ENCODE measurements at places on chromosomes 6 and 20.

- DNase-seq = no peak
These were observed 171.6 kb upstream of the CITED2 start for GRCh38 chr6:139546106-139546472.

GRCh38 chr20:62760856-62761758 is 35.2 kb upstream of the MRGBP start:
- no peak for DNase-seq

- no peak for DNase-seq
These were observed 1.7 kb upstream of the CST4 start for GRCh38 chr20:23690581-23690980.

- peak; percentile 55 for DNase-seq
These were observed 611 bp downstream of the NFYA start for GRCh38 chr6:41073203-41073967.

GRCh38 chr20:46520976-46521579 is 7.7 kb upstream of the ZNF334 start:
- peak; percentile 9 for DNase-seq

- no peak for DNase-seq
These were observed 91.0 kb downstream of the KCNQ5 start for GRCh38 chr6:72712910-72713309.

DNA sequence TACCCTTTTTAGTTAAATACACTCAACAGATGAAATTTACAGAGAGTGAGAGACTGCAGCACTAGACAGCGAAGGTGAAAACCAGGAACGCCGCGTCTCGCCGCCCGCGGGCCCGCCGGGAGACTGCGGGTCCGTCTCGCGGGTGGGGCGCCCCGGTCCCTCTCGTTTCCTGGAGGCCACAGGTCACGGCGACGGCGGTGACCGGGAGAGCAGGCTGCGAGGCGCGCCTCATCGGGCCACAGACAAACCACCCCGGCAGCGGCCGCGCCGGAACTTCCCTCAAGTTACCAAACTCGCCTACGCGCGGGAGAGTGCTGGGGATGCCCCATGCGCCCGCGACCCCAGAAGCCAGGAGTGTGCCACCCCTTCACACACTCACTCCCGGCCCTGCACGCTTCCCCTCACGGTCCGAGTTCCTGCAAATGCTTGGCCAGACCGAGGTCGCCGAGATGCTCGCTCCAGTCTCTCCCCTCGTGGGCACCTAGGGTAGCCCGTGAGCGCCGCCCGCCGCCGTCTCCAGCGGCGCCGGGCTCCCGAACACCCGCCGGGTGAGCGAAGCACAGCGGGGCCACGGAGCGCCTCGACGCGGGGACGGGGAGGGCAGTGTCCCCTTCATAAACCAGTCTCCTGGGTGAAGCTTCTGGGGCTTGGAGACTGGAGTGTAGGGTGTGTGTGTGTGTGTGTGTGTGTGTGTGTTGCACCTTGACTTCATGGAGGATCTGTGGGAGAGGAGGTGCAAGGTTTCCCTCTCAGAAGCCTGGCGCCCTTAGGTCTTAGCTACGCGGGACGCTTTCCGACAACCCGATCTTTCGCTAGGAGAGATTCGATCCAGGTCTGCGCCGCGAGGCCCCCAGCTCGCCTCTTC is 1.4 kb downstream of the BACH2 start:
- DNase-seq = peak; percentile 68

GRCh38 chr20:6560978-6561377 is 206.5 kb upstream of the BMP2 start:
- no peak for DNase-seq

DNA sequence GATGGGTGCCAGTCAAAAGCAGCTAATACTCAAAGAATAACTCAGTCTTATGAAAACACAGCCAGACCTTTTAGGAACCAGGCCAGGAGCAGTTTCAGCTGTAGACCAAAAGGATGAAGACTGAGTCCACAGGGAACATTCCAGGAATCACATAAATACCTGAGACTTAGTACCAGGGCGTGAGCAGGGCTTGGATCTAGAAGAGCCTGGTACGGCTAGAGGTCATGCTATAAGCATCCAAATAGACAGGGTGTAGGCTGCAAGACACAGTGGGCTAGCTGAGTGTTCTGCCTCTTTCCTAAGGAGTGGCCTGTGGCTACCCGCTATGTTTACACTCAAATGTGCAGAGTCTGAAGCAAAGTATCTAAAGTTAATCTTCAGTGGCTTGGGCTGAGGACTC is 29.5 kb upstream of the LRRC1 start:
- DNase-seq = no peak

DNA sequence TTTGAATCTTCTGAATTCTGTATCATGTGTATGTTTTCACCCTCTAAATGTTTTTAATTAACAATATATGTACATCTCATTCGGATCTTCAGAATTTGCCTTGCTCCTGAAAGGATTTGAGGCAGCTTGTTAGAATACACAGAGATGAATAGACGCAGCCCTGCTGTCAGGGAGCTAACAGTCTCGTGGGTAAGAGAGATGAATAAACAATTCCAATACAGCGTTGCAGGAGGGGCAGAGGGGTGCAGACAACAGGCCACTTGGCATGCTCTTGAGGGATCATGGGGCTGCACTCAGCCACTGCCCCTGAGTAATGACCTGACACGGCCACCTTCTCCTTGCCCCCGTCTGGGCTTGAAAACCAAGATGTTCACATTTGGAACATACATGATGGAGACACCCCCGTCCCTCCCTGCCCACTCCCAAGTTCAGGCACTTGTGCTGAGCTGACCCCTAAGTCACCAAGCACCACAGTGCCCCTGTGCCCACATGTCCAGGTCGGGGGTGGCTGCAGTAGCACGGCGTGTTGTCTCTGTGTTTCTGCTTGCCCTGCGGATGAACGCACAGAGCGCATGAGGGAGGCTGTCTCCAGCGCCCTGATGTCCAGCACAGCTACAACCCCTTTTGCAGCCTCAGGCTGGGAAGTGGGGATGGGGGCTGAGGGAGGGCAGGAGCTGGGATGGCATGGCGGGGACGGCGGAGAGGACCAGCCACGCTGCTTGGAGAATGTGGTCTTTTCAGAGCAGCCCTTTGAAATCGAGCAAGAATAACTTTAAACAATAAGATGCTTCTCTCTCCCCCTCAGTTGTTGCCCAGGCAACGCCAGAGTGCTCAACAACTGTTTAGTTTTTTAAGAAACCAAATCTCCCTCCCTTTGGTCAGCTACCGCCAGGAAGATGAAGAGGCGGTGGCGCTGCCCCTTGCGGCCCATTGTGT is 33.0 kb upstream of the CDH22 start:
- DNase-seq = no peak

- DNase-seq = no peak
These were observed 13.7 kb upstream of the COL19A1 start for GRCh38 chr6:69852706-69853105.

GRCh38 chr6:105985098-105985815 is 100.9 kb upstream of the PRDM1 start:
- no peak for DNase-seq

DNA sequence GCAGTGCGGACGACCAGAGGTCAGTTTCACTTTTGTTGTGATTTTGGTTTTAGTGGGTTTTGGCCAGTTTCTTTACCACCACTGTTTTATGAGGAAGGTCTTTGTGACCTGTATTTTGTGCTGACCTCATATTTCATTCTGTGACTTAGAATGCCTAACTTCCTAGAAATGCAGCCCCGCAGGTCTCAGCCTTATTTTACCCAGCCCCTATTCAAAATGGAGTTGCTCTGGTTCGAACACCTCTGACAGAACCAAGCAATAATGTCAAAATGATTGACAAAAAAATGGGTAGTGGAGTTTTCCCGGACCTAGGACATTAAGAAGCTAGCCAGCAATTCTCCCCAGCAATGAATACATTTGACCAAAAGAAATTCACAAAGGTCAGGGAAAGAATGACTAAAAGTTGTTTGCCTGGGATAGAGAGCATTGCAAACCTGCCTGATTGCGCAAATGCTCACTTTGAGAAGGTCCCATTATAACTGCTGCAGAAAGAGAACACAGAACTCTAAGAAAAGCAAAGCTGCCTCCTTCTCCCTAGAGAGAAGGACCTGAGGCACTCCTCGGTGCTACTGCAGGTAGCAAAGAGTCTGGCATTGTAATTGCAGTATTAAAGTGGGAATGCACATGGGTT is 288.8 kb downstream of the ADGB start:
- DNase-seq = no peak

- no peak for DNase-seq
These were observed 263.0 kb downstream of the EYA4 start for GRCh38 chr6:133504158-133504557.

DNA sequence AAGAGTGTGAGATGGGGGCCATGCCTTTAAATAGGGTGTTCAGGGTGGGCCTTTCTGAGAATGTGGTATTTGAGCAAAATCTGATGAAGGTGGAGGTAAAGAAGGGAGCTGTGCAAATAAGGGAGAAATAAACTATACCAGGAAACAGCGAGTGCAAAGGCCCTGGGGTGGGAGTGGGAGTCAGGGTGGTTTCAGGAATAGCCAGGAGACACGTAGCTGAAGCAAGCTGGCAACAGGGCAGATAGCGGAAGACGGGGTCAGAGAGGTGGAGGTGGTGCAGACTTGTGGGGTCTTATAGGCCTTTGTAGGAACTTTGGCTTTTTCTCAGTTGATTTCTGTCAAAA is 51.6 kb downstream of the FGD2 start:
- DNase-seq = no peak

DNA sequence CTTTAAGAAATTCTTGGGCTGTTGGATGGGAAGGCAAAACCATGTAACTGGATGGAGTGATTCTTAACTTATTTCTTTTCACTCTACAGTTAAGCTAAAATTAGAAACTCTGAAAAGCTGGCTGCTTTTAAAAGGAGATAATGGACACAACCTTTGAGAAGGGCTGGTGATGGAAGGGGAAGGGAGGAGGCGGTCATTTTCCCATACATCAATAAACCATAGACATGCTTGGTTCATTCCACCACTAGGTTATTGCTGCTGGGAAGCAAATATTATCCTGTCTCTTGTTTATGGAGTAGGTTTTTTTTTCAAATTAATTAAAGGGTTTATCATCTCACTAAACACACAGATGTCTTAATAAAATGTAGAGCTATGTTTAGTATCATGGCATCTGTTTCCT is 76.2 kb downstream of the PLCB1 start:
- DNase-seq = no peak

DNA sequence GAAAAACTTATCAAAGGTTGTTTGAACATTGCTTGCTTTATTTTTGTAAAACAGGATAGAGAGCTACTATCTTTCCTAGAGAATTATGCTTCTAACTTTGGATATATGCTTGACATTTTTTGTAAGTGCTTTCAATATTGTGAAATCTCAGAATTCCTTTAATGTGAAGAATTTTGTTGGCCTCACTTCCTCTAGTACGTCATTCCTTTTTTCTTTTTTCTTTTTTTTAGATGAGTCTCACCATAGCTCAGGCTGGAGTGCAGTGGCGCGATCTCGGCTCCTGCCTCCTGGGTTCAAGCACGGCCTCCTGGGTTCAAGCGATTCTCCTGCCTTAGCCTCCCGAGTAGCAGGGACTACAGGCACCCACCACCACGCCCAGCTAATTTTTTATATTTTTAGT is 668.1 kb downstream of the RFPL4B start:
- no peak for DNase-seq

DNA sequence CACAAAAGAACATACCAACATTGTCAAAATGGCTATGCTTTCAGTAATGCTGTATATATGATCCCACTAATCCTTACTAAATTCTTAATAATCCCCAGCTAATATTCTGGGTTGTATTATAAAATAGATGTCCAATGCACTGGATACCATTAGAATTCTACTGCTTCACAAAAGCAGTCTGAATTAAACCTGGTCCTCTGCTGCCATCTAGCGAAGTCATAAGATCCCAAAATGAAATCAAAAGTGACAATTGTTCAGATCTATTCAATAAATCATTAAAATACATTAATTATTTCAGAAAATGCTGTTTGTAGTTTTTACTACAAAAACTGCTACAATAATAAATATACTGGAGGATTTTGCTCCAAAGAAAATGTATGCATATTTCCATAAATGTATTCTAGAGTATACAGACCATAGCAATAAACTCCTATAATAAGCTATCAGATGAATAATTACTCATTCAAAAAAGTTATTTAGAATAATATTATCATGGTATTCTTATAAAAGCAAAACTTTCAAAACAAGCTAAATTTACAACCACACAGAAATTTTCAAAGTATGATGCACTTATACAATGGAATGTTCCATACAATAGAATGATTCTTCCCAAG is 92.6 kb downstream of the RNGTT start:
- DNase-seq = peak; percentile 21

DNA sequence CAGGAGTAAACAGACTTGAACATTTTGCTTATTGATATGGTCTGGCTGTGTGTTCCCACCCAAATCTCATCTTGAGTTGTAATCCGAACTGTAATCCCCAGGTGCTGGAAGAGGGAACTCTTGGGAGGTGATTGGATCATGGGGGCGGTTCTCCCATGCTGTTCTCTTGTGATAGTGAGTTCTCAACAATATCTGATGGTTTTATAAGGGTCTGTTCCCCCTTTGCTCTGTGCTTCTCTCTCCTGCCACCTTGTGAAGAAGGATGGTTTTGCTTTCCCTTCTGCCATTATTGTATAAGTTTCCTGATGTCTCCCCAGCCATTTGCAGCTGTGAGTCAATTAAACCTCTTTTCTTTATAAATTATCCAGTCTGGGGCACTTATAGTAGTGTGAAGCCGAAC is 40.0 kb downstream of the MYLIP start:
- DNase-seq = no peak

DNA sequence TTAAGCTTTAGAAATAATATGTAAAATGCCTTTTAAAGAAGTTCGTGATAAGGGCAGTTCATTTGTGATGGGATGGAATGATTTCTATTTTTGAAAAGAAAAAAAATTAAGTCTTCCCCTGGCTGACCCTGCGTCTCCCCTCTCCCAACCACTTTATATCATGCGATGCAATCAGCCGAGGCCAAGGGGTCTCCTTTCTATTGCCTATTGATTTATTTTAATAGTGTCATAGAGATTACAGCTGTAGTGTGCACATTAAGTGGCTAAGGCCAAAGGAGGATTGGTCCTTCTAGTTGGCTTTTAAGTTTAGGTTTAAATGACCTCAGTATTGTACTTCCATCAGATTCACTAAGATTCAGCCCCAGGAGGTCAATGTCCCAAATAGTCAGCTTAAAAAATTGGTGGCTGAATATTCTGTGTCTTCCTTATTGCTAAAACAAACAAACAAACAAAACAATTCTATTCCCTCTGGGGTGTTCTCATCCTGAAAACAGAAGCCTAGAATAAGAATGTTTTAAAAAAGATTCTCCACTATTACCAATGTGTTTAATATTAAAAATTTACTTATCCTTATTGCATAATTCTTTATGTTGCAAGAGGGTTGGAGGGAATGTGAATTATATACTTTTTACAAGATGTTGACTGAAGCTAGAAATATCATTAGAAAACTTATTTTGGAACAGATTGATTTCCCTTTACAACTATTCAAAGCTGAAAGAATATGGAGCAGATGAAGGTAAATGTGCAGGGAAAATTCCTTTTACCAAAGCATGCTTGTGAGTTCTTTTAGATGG is 359.1 kb downstream of the SAMD5 start:
- DNase-seq = no peak

GRCh38 chr6:157607317-157608109 is 215.5 kb upstream of the SNX9 start:
- DNase-seq = no peak

Data from activated CD4-positive, alpha-beta T cell treated with anti-CD3 and anti-CD28 coated beads, Interleukin-2, amount 50 U/mL, for 24 hours (primary cell).